ENCODE measurements at places on chromosomes 7 and 10. TPM values are rescaled to one million over a fixed set of nuclear protein-coding genes. Genes with fewer than 3 reads are reported as not detected.

GRCh38 chr7:112205343-112206237 lies 609 bp downstream of the DOCK4 start:
- DNase-seq: peak; percentile 81

GOLGA7B gene
- total RNA-seq: not detected

GRCh38 chr10:10259013-10259412 lies 758.7 kb upstream of the CELF2 start:
- DNase-seq: no peak

GIMAP5 gene
- total RNA-seq: not detected

DNA sequence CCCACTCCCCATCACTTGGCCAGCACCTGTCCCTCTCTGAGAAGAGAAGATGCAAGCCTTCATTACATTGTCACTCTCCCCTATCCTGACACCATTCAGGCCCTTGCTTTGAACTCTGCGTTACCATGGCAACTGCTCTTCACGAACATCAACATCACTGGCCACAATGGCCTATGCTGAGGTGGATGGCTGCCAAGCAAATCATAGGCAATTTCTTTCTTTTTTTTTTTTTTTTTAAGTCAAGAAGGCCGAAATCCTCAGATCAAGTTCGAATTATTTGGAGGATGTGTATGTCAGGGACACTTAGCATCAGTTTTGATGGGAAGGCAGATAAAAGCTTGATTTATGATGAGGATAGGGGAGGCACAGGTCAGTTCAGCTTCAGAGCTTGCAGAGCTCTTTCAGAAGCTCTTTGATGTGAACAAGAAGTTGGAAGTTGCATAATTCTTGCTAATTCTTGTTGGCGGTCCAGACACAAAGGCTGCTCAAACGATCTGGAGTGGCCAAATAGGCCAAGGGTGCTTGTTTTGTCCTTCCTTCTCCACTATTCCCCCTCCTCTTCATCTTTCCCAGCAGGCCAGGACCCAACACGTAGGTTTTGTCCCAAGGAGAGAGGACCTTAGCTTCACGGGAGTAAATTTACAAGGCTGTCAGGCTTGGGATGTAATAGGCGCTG lies 179.9 kb upstream of the NPVF start:
- DNase-seq: no peak

GRCh38 chr10:69769395-69769992 lies 32.2 kb upstream of the COL13A1 start:
- peak; percentile 86 for DNase-seq

RSU1 gene
- 28.5 TPM for total RNA-seq

DNA sequence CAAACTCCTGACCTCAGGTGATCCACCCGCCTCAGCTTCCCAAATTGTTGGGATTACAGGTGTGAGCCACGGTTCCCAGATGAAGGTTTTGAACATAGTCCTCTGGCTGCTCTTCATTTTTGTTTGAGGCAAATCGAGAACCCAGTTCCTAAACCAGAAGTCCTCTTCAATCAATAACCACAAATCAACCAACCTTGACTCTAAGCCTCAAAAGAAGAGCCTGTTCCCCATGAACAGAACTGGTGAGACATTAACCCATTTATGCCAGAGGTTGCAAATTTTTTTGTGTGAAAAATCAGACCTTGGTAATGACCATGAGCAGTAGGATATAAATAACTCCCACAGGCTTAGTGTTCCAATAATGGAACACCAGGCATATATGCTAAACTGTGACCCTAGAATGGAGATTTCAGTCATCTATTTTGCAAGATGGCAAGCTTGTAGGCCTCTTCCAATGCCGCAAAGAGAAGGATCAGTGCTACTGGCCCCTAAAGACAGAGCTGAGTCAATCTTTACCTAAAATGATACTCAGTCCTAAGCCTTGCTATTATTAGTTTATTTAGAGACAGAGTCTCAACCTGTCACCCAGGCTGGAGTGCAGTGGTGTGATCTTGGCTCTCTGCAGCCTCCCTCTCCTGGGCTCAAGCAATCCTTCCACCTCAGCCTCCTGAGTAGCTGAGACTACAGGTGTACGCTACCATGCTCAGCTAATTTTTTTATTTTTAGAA lies 15.9 kb downstream of the KPNA7 start:
- no peak for DNase-seq

- no peak for DNase-seq
Observed at GRCh38 chr10:36761121-36761520, 364.3 kb upstream of the ANKRD30A start.

- no peak for DNase-seq
Observed at GRCh38 chr7:66189695-66190503, 15.2 kb upstream of the TPST1 start.

CNNM2 gene
- 4.4 TPM for total RNA-seq

NCF1 gene
- under 0.01 TPM for total RNA-seq

DNA sequence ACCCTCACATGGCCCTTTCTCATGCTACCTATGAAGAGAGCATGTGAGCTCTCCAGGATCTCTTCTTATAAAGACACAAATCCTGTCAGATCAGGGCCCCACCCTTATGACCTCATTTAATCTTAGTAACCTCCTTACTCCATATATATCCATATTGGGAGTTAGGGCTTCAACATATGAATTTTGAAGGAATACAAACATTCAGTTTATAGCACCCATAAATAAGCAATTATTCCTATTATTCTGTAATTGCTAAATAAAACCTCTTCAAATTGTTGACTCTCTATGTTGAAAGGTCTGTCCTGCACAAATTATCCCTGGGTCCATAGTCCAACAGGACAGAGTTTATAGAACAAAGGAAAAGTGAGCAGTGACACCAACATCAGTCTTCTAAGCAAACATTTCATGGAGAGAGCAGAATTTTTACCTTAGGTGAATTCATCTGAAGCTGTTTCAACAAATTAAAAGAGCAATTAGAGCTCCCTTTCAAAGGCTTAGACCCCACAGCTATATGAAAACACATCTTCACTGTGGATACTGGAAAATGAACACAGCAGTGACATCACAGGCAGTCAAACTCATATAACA lies 12.2 kb downstream of the DOCK4 start:
- no peak for DNase-seq

CCAR1 gene
- total RNA-seq: 24.9 TPM

HOXA3 gene
- total RNA-seq: 1.5 TPM

GRCh38 chr10:122047560-122047959 lies 58.6 kb downstream of the TACC2 start:
- no peak for DNase-seq

AKR1E2 gene
- total RNA-seq: 11.7 TPM

STRIP2 gene
- 10.9 TPM for total RNA-seq

DNA sequence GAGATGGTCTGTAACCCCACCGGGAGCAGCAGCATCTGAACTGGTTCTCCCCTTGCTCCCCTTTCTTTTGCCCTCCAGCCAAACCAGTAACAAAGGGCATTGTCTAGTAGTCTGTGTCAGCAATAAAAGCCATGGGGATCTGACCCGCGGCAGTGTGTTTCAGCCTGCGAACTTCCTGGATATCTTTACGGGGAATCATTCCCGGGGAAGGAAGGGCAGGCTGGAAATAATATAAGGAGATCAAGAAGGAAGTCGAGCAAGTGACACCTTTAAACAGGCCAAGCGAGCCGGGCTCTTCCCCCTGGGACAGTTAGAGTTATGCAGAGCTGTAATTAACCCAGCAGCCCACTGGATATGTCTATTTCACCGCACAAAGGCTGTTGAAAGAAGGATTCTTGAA lies 661.2 kb upstream of the GALNT17 start:
- DNase-seq: no peak

- DNase-seq: no peak
Observed at GRCh38 chr7:151374139-151374538, 32.5 kb downstream of the NUB1 start.

C1GALT1 gene
- total RNA-seq: 12.3 TPM

GRCh38 chr7:138458576-138459412 lies 1.3 kb upstream of the TRIM24 start:
- no peak for DNase-seq

CLEC5A gene
- total RNA-seq: not detected

DNA sequence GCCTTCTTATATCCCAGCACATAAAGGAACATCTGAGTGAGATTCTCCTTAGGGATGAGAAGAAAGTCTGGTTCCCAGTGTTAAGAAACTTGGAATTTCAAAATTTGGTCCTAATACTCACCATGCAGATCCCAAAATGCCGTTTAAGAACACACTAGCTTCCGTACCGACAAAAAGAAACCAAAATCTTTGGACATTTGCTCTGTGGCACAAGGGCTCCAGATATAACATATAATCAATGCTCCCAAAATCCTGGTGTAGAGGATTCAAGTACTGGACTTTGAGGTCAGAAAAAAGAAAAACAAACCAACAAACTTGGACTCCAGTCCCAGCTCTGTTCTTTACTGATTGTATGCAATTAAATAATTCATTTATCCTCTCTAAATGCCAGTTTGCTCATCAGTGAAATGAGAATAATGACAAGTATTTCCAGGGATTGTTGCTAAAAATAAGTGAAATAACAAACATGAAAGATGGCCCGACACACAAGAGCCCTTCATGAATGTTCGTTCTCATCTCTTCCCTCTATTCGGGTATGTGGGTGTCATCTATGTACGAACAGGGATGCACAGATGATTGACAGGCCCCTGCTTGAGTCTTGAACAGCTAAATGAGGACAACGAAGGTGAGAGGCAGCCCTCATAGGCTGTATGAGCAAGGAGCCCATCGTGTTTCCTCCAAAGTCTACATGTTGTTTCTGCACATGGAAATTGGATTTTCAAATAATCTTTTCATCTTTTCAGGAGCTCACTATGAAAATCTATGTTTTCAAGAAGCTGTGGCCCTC lies 48.6 kb upstream of the NEBL start:
- no peak for DNase-seq

GRCh38 chr10:75208181-75208580 lies 2.4 kb upstream of the VDAC2 start:
- DNase-seq: peak; percentile 82

DAGLB gene
- total RNA-seq: 22.6 TPM

- no peak for DNase-seq
Observed at GRCh38 chr10:116752969-116753665, 10.8 kb upstream of the HSPA12A start.

PDE6C gene
- not detected for total RNA-seq

DNA sequence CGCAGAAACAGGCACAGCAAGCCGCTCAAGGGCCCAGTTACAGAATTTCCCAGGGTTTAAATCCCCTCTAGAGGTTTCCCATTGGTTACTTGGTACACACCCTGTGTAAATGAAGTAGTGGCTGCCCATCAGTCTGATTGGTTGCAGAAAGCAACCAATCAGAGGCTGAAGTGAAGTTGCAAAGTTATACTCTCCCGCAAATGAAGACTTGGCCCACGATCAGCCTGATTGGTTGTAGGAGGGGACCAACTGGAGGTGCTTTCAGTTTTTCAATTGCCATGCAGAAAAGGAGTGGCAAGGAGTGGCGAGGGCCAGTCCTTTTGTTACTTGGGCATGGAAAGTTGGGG lies 909.2 kb upstream of the AUTS2 start:
- no peak for DNase-seq

- peak; percentile 68 for DNase-seq
Observed at GRCh38 chr7:73701357-73701995, 18.0 kb downstream of the STX1A start.

ATOH7 gene
- total RNA-seq: not detected

DNA sequence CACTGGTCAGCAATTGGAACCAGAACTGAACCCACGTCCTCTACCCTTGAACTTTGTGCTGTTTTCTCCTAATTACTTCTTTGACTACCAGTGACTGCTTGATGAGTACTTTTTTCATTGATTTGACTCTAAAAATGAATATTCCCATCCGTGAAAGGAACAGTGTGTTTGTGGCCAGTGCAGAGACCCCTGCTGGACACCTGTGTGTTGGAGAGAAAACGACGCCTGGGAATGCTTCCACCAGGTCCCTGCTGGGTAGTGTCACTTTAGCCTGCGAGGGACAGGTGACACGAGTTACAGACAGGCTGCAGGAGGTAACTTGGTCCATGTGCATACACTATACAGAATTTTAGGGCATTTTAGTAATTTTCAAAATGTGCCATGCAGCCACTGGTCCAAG lies 6.8 kb upstream of the GJD4 start:
- DNase-seq: no peak

- no peak for DNase-seq
Observed at GRCh38 chr10:72930276-72930675, 24.3 kb downstream of the PLA2G12B start.

All from fibroblast of lung (primary cell).